Muscle of arm (tissue), 14 donors: ENCODE measurements at places on chromosomes 2 and 18.

DNA sequence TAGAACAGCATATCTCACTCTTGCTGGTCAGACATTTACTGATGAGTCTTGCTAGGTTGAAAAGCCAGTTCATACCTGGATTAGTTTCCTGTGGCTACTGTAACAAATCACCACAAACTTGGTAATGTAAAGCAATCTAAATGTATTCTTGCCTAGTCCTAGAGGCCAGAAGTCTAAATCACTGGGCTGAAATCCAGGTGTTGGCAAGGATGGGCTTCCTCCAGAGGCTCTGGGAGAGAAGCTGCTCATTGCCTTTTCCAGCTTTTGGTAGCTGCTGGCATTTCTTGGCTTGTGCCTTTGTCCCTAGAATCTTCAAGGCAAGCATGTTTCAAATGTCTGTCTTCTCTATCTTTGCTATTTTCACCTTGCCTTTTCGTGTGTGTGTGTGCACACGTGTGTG lies 62.3 kb upstream of the MAP4K3 start:
- no peak for DNase-seq

DNA sequence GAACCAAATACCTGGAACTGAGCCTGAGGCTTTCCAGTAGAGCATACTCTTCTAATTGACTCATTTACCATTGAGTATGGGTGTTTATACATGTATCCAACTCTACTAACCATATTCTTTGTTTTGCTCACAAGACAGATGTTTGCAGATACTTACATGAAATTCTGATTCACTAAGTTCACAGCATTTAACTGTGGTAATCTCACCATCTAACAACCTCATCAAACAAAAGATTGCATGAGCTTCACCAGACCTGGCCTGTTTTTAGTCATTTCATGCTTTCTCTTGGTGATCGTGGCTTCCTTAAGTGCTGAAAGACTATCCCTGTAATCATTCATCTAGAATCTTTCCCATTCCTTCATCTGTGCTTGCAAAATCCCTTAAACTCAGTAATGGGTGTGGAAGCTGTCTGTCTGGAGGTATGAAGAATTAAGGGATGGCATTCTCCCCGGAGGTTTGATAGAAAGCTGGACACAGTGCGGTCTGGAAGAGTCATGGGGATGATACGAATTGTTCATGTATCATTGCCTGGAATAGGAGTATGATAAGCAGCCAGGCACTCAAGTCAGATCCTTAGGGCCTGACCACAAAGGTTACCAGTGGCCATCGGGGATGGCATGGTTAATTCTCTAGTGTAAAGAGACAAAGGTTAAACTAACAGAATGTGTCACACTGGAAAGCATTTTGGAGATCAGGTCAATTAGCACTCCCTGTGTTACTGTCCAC lies 42.0 kb upstream of the IL1R1 start:
- DNase-seq: no peak

DNA sequence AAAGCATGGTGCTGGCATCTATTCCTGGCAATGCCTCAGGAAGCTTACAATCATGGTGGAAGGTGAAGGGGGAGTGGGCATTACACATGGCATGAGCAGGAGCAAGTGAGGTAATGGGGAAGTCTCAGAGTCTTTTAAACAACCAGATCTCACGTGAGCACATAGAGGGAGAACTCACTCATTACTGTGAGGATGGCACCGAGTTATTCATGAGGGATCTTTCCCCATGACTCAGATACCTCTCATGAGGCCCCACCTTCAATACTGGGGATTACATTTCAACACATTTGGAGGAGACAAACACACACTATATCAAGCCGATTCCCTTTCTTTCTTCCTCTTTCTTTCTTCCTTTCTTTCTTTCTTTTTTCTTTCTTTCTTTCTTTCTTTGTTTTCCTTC lies 47.9 kb upstream of the FANCL start:
- DNase-seq: no peak

- no peak for DNase-seq
These were observed 505.8 kb upstream of the NRP2 start for GRCh38 chr2:205176546-205176945.

- no peak for DNase-seq
These were observed 1.4 kb downstream of the RAB11FIP5 start for GRCh38 chr2:73111073-73112025.

- peak; percentile 89 for DNase-seq
These were observed 101.7 kb downstream of the AGAP1 start for GRCh38 chr2:235595422-235596010.

DNA sequence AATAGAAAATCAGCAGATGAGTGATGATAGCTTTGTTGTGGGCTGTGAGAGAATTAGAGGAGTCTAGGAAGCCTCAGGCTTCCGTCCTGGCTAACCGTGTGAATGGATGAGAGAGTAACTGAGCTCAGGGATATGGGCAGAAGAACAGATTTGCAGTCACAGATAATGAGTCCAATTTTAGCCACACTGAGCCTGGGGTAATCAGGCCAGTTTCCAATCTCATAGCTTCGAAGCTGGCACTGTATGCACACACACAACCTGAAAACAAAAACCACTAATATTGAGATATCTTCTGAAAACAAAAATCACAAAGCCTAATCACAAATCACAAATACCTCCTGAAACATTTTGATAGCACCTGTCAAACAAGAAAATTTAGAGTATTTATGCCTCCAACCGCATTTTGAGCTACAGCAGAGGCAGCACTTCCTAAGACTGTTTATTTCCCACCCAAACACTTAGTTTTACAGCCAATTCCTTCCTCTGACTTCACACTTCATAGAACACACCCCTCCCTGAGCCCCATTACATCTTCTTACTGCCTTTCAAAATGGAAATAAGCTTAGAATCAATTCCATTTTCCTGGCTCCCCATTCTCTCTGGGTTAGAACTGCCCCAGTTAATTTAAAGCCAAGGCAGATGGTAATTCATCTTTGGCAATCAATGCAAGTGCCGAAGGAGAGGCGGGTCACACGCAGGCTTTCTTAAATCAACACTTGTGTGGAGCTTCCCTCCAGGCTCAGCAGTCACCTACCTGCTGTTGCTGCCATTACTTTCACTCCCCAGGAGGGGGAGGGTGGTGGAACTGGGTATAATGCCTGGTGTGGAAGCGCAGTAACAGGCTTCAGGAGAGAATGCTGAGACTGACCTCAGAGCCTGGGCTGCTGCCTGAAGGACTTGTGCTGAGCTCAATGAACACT lies 18.9 kb downstream of the TTR start:
- no peak for DNase-seq

- DNase-seq: no peak
These were observed 27.7 kb upstream of the ZNF638 start for GRCh38 chr2:71303849-71304248.

DNA sequence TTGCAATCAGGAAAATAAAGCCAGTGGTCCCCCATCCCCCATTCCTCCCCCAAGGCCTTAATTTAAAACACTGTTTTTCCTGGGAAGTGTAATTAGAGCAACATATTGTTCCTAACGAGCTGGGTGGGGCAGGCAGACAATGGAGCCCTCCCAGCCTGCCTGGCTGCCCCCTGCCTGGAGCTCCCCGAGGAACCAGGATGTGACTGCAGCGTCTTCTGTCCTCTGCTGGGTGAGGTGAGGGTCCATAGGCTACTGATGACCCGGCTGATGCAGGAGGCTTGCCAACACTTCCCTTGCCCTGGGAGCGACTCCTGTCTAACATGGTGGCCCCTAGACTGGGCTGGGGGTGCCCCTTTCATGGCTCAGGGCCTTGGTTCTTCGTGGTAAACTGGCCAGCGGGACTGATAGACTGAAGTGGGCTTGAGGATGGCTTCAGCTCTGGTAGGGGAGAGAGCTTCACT lies 152.4 kb downstream of the DYSF start:
- DNase-seq: no peak

- DNase-seq: no peak
These were observed 101.2 kb upstream of the GALNT13 start for GRCh38 chr2:153770359-153770991.

DNA sequence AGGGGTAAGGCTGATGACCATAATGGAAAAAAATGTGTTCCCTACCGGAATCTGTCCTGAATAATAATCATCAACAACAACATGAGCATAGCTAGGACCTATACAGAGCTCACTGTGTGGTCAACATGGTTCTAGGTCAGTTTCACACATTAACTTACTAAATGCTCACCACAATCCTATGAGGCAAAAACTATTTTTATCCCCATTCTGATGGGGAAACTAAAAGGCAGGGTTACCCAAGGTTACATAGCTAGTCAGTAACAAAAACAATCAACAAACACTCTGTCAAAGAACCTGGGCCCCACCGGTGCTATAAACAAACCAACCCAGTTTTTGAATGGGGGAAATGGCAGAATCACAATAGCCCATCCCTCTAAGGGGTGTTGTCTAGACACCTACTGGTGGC lies 40.1 kb downstream of the AOX1 start:
- DNase-seq: no peak

DNA sequence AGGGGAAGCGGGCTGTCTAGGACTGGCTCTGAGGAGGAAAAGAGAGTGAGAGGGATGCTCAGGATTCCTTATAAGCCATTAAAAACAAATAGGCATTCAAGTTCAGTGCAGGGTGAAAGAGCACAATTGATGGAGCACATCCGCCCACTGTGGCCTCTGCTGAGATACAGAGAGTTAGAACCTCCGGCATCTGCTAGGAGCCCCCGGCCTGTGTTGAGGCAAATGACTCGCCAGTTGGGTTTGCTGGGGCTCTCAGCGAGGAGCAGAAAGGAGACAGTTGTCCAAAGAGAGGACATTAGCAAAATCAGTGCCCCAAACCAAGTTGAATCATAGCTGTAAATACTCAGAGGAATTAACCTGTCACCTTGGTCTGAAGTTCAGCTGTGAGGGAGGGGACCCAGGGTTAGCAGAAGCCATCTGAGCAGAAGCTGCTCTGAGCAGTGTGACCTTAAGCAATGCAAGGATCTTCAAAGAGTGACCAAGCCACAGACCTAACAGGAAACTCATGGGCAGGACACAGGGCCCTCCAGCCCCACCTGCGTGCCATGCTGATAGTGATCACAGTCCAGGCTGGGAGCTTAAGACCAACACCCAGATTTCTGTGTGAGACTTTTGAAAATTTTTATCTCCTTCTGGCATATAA lies 23.3 kb upstream of the IL18RAP start:
- no peak for DNase-seq

DNA sequence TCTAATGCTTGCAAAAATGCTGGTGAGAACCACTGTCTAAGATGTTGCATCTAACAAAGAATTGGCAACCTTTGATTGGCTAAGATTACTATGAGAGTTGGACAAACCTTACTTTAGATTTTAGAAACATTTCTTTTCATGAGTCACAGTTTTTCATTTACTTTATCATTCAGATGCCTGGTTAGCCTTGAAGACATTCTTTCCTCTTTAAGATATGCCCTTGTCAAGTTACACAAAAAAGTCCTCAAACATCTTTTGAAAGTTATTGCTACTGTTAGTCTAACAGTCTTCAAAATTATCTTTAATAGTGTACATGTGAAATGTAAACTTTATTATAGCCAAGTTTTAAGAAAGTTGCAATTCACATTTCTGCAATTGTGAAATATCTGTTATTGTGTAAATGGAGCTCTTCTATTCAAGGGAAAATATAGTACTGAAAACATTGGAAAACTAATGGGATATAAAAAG lies 276.3 kb downstream of the RND3 start:
- no peak for DNase-seq

DNA sequence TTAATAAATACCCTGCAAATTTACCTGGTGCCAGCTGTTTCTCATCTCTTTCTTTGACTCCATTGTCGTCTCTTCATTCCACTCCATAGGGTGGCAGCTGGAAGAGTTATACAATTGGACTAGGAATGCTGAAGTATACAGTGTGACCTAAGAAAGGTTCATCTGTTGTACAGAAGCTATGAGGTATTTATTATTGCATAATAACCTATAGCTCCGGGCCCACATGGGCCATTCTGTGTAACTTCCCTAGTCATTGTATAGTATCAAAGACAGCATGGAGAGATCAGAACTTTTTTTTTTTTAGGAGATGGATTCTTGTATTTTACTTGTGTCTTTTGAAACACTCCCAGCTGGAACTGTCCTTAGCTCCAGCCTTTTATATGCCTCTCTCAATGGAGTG lies 26.2 kb downstream of the BMP10 start:
- DNase-seq: no peak

- no peak for DNase-seq
These were observed 136.0 kb upstream of the SIX2 start for GRCh38 chr2:45145073-45145899.

DNA sequence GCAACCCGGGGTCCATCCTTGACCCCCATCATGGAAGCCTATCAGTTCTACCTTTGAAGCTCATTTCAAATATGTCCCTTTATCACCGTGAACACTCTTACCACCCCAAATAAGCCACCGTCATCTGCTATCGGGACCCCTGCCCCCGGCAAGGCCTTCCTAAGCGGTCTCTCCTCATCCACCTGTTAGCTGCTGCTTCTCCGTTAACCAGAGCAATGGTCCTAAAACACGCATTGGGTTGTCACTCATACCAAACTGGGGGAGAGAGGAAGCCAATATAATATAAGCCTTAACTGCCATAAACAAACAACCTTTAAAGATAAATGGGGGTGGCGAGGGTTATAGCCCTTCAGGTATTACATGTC lies 680 bp downstream of the ASNSD1 start:
- DNase-seq: no peak

DNA sequence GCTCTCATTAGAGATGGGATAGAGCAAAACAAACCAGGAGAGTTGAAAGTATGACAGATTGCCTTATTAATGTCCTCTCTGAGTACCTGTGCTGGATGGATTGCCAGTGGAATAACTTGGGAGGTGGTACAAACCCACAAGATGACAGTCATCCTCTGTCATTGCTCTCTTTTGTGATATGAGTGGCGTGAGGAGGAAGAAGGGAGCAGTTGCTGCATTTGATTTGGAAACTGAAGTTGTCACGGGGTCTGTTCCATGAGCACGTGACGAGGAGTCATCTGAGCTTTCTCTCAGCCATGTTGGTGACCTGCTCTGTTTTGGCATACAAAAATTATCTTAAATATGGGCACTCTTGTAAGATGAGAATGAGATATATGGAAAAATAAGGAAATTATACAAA lies 204.9 kb downstream of the FAM210A start:
- DNase-seq: no peak

DNA sequence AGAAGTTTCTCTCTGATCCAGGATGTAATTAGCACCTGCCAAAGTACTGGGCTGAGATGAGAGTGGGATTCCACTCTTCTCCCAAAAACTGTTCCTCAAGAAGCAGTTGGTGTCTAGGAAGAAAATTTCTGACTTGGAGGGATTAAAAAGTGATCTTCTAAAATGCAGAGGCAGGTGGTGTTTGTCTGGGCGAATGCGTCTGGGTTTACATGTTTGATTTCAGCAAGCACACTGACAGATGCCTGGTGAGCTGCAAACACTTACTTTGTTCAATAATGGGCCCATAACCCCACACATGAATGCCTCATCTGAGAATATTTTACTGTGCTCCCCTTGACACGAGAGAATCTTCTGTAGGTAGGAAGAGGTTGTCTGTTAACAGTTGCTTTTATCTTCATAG lies 24.3 kb upstream of the KCNF1 start:
- DNase-seq: no peak

DNA sequence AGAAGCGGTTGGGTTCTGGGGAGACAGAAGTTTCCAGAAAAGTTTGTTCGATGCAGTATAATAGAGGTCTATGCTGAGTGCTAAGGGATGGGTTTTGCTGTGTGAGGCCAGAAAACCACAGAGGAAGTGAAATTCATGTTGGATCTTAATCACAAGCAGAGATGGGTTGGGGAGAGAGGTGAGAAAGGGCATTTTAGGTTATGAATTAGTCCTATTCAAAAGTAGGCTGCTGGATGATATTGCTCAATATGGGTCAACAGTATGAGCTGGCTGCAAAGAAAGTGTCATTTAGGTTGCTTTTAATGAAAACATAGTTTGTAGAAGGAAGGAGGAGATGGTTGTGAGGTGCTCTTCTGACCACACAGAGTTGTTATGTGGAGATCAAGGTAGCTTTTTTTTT lies 118.8 kb upstream of the LHCGR start:
- DNase-seq: no peak

GRCh38 chr18:50832754-50833153 lies 12.9 kb upstream of the MRO start:
- no peak for DNase-seq
